Cardiac fibroblast (primary cell): ENCODE measurements at places on chromosomes 3 and 15.

DNA sequence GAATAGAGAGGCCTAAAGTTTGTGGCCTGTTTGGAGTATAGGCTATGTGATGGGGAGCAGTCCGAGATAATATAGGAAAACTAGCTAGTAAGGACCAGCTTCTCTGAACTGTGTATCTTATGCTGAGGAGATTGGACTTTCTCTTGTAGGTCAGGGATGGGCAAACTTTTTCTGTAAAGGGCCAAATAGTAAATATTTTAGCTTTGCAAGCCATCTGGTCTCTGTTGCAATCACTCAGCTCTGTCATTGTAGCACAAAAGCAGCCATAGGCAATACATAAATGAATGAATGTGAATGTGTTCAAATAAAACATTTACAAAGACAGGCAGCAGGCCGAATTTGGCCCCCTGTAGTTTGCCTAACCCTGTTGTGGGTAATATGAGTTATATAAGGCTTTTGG lies 24.5 kb downstream of the TMOD3 start:
- DNase-seq, result peak; percentile 42

GRCh38 chr3:30180310-30181177 lies 425.9 kb upstream of the TGFBR2 start:
- peak; percentile 81 for DNase-seq

- no peak for DNase-seq
These were observed 124.8 kb downstream of the MYLK start for GRCh38 chr3:123759311-123759710.

DNA sequence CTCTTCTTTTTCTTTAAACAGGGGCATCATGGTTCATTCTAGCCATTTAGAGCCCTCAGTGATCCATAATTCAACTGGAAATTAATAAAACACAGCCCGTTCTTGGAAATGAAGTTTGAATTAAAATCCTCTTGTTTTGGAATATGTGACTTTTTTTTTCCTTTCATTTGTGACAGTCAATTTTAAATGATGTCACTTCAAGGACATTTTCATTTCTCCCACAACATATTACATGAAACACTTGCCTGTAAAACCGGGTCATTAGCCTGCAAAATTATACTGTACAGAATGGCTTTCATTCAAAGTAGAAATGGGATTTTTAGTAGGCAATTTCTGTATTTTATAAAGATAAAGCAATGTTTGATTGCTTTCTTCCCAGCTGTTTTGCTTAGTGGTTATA lies 789 bp upstream of the SEMA6D start:
- DNase-seq, result no peak

DNA sequence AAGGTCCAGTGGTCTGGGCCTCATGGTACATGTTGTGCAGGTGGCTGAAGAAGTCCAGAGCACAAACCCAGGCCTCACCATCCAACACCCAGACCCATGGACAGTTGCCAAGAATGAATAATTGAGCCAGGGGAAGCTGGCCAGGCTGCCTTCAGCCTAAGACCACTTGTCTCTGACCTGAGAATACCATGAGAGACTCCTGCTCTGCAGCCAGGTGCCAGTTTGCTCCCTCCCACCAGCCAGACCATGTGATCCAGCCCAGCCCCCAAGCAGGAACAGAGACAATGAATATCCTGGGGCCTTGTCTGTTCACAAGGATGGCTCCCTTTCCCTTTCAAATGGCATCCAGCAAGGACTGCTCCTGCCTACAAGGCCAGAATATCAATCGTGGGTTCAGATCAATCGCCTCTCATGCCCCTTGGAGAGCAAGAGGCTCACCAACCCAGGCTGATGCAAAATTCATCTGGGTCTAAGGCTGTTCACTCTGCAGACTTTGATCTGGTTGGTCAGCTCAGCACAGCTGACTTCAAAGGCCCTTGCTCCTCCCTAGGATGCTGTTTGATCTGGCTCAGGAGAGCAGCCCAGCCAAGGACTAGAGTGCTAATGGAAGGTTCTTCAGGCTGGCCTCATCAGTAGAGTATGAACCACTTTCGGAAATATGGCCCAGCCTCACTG lies 13.4 kb downstream of the TRAIP start:
- DNase-seq, result no peak

DNA sequence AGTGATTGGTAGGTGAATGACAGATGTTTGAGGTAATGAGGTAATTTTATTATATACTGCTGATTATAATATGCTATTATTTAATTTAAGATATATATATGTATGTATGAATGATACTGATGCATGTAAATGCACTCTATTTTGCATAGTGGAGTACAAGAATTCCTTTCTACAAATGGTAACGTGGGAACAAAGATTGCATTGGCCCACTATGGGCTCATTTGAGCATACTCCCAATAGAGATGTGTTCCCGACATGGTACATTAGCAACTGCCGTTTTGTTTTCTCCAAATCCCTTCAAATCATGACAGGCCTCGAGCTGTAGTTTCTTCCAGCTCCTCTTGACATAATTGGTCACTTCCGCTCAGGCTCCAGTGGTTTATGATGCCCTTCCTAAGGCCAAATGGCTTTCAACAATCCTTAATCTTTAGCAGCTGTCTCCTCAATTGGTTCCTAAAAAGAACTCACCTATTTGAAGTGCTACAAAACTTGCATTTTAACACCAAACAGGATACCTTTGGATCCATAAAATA lies 266.1 kb downstream of the ADAMTSL3 start:
- no peak for DNase-seq

DNA sequence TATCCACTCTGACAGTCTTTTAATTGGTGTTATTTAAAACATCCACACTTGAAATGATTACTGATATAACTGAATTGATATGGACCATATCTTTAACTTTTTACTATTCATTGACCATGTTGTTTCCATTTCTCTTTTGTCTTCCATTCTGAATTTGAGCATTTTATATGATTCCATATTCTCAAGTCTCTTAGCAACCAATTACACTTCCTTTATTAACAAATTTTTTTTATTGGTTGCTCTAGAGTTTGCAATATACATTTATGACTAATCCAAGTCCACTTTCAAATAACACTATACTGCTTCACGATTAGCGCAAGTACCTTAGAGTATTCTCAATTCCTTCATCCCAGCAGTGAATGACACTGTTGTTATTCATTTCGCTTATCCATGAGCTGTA lies 16.4 kb downstream of the RFX7 start:
- no peak for DNase-seq

DNA sequence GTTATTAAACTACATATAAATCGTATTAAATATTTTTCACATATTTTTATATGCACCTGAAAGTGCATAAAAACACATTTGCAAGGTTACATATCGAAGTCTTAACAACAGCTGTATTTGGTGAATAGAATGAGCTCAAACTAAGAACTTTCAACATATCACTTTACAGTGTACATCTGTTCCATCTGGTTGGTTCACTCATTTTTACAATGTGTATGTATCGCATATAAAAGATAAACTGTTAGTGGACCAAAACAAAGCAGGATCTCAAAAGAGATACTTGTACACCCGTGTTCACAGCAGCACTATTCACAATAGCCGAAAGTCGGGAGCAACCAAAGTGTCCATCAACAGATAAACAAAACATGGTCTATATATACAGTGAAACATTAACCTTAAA lies 55.8 kb downstream of the TBL1XR1 start:
- no peak for DNase-seq

- no peak for DNase-seq
These were observed 296.0 kb upstream of the COL8A1 start for GRCh38 chr3:99342383-99342782.

DNA sequence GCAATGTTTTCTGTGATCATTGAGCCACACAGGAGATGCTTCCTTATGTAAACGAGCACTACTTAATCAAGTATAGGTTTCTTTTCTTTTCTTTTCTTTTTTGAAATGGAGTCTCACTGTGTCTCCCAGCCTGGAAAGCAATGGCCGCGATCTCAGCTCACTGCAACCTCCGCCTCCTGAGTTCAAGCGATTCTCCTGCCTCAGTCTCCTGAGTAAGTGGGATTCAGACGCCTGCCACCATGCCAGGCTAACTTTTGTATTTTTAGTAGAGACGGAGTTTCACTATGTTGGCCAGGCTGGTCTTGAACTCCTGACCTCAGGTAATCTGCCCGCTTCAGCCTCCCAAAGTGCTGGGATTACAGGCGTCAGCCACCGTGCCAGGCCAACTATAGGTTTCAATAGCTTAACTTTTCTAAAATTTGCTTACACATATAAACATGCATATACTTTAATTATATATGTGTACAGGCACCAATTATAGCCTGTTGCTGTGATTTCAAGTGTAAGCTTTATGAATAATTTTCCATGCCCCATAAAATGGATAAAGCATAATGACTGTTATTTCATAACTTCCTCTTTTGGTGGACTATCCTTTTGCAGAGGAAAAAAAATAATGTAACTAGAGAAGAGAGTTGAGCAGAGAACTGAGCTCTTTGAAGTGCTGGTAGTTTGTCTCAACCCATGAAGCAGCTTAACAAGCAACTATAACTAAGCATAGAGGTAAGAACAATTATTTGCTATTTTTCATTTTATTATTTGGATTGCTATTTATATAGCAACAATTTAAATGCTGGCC lies 24.8 kb upstream of the MBNL1 start:
- no peak for DNase-seq

DNA sequence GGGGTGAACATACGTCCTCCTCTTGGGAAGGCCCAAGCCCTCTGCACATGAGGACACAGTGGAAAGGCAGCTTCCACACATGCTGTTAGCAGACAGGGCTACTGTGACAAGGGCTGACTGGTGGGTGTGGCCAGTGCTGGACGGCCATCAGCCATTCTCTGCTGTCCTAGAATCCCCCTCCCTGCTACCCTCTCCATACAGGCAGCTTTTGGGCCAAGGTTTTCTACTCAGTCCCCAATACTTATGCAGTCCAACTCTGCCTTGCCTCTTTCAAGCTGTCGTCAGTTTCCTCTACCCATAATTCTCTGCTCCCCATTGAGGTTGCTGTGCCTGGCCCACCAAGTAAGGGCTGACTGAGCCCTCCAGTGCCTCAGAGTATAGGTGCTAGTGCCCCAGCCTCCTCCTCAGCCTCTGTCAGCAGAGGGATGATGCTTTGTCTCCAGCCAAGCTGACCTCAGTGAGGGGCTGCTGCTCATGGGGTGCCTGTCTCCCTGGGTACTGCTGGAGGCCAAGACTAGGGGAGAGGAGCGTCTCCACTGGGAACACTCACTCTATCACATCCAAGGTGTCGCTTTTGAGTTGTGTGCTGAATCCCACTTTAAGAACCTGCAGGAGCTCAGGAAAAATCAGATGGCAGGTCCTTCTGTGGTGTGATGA lies 2.8 kb downstream of the LOXL1 start:
- DNase-seq, result no peak

- peak; percentile 36 for DNase-seq
These were observed 63.4 kb upstream of the CSPG4 start for GRCh38 chr15:75776065-75776423.

- DNase-seq, result no peak
These were observed 140.4 kb downstream of the CHDH start for GRCh38 chr3:53705774-53706173.

DNA sequence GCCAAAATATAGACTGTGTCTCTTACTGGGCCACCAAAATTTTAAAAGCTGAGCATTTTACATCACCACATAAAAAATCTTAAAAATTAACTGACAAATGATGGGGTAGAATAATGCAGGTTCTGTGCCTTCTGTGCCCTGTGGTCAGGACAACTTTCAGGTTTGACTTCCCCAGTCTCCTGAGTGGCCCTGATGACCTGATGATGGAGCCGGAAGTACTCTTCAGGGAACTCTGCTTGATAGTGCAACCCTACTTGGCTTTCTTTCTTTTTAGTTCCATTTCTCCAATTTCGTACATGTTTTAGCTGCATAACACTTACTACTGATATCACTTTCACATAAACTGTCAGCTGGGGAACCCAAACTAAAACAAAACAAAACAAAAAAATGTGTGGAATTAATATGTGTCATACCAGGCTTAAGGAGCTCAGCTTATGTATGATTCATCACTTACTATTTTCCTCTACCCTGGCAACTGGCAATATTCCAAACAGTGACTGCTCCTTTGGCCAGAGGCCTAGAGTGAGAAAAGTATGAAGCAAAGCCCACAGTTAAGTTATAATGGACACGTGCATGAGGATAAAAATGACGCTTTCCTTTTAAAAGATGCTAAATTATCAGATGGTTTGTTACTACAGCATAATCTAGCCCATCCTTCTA lies 194.3 kb downstream of the BCHE start:
- peak; percentile 97 for DNase-seq

DNA sequence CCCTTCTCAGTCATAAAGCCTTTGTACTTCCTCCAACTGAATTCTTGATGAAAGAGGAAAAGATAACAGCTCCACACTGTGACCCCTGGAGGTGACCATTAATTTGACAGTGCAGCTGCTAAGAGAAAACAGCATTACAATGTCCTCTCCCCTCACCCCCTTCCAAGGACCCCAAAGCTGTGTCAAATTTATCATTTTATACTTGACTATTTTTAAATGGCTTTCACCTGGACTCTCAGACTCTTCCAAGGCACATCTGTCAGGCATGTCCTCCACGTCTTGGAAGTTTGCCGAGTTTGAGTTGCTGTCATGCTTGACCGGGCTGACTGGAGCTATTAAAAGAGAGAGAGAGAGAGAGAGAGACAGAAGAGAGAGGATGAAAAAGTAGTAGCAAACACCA lies 236.5 kb downstream of the WDR72 start:
- DNase-seq, result no peak

- DNase-seq, result no peak
These were observed 83.1 kb upstream of the TP63 start for GRCh38 chr3:189548053-189548452.

- peak; percentile 64 for DNase-seq
These were observed 62.0 kb upstream of the NR2E3 start for GRCh38 chr15:71748293-71748718.

- no peak for DNase-seq
These were observed 105.3 kb upstream of the AGBL1 start for GRCh38 chr15:85974348-85974705.

- DNase-seq, result no peak
These were observed 1.1 kb upstream of the SCAMP5 start for GRCh38 chr15:74994236-74994635.

GRCh38 chr3:20931834-20932233 lies 745.8 kb upstream of the SGO1 start:
- DNase-seq, result no peak

GRCh38 chr3:45933591-45933990 lies 9.7 kb upstream of the CXCR6 start:
- DNase-seq, result no peak

GRCh38 chr15:36925049-36925448 lies 175.3 kb downstream of the MEIS2 start:
- DNase-seq, result no peak

GRCh38 chr15:52505151-52505550 lies 23.5 kb downstream of the MYO5A start:
- DNase-seq, result no peak

GRCh38 chr3:99686955-99687612 lies 48.7 kb downstream of the COL8A1 start:
- peak; percentile 83 for DNase-seq

GRCh38 chr15:74389241-74390048 lies 22.0 kb upstream of the CYP11A1 start:
- no peak for DNase-seq
